ENCODE measurements at places on chromosomes 5 and 9.

- no peak for DNase-seq
These were observed 89.9 kb upstream of the PTCH1 start for GRCh38 chr9:95606489-95607350.

DNA sequence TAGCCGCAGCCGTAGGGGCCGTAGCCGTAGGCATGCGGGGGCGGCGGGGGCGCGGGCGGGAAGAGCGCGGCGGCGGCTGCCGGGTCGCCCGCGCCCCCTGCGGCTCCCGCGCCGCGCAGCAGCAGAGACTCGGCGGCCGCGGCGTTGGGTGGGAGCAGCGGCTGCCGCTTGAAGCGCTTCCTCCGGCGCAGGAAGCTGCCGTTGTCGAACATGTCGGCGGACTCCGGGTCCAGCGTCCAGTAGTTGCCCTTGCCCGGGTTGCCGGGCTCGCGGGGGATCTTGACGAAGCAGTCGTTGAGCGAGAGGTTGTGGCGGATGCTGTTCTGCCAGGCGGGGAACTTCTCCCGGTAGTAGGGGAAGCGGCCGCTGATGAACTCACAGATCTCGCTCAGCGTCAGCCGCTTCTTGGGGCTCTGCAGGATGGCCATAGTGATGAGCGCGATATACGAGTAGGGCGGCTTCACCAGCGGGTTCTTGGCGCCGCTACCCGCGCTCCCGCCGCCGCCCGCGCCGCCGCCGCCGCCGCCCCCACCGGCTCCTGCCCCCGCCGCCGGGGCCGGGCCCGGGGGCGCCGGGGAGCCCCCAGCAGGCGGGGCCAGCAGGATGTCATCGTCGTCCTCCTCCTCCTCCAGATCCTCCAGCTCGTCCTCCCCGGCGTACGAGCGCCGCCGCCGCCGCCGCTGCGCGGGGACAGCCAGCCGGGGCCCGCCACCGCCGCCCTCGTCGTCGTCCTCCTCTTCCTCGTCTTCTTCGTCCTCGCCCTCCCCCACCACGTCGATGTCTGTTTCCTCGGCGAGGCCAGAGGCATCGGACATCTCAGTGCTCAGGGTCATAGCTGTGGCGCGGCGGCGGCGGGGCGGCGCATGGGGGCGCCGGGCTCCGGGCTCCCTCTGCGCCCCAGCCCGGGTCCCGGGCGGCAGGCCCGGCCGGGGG, 781 bp downstream of the FOXD1 start:
- DNase-seq: no peak

DNA sequence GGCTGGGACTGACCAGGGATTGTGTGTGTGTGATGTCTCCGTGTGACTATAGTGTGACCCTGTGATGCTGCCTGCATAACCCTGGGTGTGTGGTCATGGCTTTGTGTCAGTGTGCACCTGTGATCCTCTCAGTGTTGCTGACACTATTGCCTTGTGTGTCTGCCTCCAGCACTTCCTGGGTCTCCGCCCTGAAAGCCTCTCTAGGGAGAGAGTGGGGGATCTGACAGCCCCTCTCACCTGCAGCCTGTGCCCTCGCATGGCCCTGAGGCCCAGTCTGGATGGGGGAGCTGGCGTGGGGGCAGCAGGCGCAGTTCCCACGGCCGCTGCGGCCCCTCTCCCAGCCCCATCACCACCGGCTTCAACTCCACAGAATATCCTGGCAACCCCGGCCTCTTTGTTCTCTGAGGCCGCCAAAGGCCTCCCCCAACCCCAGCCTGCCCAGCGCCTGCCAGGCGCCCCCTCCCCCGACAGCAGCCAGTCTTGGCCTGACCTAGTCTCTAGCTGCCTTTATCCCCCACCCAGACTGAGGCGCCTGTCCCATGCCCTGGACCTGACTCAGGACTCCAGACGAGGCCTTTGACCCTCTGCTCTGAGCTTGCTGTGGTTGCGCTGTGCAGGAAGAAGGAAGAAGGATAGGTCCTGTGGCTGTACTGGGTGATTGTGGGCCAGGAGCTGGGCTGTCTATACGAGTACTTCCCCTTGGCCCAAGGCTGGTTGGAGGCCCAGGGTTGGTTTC, 38.7 kb downstream of the CXXC5 start:
- no peak for DNase-seq

DNA sequence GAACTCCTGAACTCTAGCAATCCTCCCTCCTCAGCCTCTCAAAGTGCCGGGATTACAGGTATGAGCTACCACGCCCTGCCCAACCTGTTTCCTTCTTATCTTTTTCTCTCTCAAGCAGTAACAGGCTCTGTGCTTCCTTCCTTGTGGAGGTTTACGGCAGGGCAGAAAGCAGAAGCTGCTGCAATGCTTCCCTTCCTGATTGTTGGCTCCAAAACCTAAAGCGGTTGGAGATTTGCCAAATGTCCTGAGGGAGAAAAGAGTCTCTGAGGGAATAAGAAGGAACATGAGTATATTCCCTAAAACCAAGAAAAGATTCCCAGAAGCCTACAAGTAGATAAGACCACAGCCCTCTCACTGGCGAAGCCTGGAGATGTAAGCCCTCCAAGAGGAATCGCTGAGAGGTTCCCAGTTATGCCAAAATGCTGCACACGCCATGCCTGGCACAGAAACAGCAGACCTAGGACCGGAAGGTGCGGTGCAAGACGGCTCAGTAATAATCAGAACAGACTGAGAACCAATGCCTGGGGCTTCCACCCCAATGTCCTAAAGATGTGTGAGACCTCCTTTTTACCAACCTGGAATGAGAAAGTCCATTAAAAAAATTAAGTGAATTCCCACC, 73.2 kb downstream of the APTX start:
- no peak for DNase-seq

DNA sequence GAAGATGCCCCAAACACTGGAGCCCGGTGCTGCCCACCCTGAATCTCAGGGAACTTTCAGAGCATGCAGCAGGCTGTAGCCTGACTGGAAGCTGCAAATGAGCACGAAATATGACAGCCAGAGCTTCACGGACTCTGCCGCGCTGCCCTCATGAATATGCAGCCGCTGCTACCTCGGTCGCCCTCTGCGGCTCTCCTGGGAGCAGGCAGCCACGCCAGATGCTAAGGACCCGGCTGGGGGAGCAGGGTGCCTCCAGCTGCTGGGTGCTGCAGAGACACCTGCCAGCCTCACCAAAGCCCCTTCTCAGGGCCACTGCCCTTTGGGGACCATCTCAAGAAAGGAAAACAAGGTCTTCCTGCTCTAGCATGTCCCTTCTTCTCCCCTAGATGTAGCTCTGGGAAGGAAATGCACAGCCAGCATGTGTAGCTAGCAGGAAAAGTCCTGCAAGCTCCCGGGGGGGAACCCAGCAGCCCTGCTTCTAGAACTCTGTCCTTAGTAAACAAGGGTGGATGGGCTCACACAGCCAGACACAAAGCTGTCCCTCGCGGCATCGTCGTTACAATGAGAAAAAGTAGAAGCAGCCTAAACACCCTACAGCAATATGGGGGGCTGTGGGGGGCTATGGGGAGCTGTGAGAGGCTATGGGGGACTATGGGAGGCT, 56.8 kb upstream of the OLFM1 start:
- DNase-seq: no peak

DNA sequence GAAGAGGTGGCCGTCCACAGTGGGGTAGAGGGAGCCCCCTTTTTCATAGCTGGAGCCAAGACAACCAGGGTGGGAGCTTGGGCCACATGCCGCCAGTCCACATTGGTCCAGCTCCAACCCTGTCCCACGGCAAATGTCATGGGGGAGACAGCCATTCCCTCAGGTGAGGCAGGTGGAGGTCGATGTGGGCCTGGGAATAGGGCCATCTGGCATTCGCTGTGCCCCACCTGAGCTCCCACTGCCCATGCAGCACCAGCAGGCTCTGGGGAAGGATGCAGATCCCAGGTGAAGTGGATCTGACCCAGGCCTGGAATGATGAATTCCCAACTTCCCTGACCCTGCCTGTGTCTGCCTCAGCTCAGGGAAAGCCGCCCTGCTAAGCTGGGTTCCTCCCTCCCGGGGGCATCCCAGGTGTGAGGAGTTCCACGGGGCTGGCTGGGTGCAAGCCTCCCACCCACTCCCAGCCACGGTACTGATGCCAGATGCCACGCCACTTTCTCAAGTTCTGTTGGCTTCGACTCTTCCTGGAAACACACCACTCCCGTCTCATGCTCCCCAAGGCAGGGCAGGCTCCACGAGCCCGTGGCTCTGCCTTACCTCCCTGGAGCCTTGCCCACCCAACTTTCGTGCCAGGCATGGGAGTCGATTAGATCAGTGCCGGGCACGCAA, 25.2 kb upstream of the FCN2 start:
- DNase-seq: no peak

GRCh38 chr5:133497608-133498348, 114.6 kb downstream of the FSTL4 start:
- DNase-seq: no peak

DNA sequence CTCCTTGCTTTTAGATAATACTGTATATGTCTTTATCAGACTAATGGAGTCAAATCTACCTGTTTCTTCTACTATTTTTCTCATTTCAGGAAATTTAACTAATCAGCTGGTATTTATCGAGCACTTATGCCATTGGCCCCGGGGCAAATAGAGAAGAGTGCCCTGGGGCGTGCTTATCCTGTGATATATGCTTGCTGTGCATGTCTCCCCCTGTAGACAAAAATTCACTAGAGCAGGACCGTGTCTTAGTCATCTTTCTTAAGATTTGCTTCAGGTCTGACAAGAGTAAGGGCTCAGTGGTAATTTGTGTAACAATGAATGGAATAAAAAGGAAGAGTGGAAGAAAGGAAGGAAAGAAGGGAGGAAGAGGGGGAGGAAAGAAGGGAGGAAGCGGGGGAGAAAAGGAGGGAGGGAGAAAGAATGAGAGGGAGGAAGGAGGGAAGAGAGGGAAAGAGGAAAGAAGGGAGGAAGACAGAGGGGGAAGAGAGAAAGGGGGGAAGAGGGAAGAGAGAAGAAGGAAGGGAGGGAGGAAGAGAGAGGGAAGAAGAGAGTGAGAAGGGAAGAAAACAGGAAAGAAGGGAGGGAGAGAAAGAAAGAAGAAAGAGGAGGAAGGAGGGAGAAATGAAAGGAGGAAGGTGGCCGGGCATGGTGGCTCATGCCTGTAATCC, 295.7 kb upstream of the PANK3 start:
- DNase-seq: no peak

DNA sequence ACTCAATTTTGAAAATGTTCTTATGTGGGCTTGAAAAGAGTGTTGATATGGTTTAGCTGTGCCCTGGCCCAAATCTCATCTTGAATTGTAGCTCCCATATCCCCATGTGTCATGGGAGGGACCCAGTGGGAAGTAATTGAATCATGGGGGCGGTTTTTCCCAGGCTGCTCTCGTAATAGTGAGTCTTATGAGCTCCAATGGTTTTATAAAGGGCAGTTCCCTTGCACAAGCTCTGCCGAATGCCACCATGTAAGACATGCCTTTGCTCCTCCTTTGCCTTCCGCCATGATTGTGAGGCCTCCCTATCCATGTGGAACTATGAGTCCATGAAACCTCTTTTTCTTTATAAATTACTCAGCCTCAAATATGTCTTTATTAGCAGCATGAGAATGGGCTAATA, 71.0 kb downstream of the USP20 start:
- DNase-seq: no peak

DNA sequence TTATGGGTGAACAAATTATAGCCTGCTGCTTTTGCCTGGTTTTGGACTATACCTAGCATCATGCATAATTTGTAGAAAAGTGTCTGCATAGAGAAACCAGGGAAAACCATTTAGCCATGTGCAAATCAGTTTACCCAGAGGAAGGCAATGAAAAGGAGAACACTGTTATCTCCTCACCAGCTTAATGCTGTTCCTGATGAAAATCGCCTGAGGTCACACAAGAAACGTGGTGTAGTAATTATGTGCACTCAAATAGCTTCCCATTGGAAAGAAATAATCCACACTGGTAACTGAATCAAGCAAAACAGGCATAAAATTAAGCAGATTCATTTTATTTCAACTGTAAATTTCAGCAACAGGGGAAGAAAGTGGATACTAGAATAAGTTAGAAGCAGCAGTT, 51.7 kb upstream of the FAM240B start:
- no peak for DNase-seq

- DNase-seq: no peak
These were observed 89.4 kb downstream of the UHRF2 start for GRCh38 chr9:6502399-6502798.

DNA sequence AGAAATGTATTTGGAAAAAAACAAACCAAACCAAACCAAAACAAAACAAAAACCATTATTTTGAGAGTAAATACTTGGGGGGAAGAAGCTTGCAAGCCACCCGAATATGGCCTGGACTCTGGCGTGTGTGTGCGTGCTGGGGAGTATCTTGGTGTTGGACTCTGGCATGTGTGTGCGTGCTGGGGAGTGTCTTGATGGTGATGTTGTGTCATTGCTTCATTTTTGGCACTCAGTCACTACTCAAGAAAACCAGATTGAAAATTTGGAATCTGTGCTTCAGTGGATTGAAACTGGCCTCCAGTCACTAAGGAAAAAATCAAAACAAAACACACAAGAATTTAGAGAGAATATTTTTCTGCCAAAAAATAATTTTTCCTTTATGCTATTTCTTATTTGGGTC, 76.1 kb downstream of the ARRDC3 start:
- no peak for DNase-seq

GRCh38 chr5:173047838-173048105, 8.4 kb upstream of the CREBRF start:
- no peak for DNase-seq

DNA sequence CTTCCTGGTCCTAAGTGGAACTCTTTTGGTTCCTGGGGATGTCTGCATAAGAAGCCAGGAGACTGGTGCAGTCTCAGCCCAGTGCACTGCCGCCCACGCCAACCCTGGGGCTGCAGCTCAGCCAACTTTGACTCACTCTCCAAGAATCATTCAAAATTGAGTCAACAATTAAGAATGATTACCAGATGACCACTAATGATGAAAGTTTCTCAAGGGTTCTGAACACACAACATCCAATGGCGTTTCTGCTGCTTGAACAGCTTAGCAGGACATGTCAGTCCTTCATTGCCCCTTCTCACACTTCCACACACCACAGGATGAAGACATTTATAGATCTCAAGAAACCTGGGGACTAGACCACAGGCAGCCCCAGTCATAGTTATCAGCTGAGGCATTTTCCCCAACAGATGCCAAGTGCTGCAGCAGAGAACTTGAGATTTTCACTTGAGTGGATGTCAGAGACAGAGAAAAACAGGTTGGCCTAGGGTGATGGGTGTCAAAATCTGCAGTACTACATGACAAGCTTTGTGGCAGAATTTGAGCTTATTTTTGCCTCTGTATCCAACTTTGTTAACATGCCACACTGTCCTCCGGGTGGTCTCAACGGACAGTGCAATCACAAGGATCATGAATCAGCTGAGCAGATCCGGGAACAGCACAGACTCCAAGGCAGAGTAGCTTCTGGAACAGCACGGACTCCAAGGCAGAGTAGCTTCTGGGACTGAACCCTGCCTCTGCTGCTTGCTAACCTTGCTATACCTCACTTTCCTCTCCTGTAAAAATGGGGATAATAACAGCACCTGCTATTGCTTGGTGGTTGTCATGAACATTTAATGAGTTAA, 356.1 kb downstream of the SPOCK1 start:
- DNase-seq: no peak

DNA sequence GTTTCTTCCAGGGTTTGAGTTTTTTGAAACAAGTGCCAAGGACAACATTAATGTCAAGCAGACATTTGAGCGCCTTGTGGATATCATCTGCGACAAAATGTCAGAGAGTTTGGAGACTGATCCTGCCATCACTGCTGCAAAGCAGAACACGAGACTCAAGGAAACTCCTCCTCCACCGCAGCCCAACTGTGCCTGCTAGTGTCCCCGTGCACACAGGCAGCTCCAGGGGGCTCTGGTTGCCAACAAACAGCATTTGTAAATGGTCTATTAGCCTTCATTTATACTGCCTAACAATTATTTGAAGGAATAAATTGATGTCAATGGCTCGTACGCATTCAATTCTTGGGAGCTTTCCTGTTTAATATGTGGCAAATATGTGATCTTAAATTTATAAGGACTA, 268.3 kb downstream of the RAB3C start:
- DNase-seq: no peak

- no peak for DNase-seq
These were observed 116.9 kb upstream of the OTULINL start for GRCh38 chr5:14464671-14465070.

Measured in activated CD4-positive, alpha-beta T cell treated with anti-CD3 and anti-CD28 coated beads, Interleukin-2, amount 50 U/mL, for 24 hours (primary cell).